ENCODE measurements at places on chromosomes 3 and 15.
A peak's percentile ranks its signal among the peaks of the same experiment; 100 is the strongest.

DNA sequence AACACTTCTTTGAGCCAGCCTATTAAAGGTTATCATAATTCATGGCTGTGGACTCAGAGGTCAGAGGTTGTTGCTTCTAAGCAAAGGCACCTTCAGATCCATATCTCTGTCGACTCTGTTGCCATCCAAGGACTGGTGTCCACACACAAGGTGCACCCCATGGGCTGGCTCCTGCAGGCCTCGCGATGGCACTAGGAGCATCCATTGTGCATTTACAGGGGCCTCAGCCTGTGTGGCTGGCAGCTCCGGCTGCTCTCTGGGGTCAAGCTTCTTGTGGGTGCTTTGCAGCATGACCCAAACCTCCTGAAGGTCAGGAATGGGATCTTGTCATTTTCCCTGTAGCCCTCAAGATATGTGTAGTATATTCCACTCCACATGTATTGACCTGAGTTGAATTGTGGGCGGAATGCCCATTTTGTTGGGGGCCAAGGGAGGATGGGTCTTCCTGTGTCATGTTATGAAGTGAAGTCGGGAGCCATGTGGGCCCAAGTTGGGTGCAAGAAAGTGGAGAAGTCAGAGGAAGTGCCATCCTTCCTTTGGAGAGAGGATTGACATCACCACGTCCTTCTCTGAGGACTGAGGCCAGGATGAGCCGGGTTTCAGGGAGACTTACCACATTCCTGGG lies 43.9 kb downstream of the CHDH start:
- no peak for DNase-seq

DNA sequence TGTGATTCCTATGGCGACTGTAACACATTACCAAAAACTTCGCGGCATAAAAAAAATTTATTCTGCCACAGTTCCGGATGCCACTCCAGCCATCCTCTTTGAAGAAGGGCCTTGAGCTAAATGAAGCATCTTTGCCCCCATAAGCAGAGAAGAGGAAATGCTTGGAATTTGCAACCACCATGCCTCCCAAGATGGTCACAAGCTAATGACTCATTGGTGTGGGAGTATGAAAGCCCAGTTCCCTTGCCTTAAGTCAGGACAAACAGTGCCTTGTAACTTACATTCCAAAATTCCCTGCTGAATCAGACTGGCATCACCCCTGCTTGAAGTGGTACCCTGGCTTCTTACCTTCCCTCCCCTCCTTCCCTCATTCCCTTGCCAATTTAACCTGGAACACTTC lies 1077.4 kb downstream of the EPHA3 start:
- DNase-seq, result peak; percentile 60

- peak; percentile 75 for DNase-seq
These were observed 118.7 kb downstream of the NUP210 start for GRCh38 chr3:13301286-13301987.

DNA sequence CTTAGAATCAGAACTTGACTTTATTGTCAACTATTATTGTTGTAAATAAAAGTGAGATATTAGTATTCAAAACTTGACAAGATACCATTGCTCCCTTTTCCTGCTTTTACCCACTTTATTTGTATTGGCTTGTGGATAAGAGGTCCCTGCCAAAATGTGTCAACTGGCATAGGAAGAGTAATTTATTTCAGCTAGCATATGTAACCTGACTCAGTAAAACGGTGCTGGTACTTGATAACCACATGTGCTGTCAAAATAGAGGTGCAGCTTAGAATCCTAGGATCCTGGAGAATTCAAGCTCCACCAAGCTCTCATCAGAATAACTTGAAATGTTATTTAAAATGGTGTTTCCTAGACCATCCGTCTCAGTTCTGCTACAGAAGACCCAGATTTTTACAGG lies 90.2 kb upstream of the TGFBR2 start:
- no peak for DNase-seq

DNA sequence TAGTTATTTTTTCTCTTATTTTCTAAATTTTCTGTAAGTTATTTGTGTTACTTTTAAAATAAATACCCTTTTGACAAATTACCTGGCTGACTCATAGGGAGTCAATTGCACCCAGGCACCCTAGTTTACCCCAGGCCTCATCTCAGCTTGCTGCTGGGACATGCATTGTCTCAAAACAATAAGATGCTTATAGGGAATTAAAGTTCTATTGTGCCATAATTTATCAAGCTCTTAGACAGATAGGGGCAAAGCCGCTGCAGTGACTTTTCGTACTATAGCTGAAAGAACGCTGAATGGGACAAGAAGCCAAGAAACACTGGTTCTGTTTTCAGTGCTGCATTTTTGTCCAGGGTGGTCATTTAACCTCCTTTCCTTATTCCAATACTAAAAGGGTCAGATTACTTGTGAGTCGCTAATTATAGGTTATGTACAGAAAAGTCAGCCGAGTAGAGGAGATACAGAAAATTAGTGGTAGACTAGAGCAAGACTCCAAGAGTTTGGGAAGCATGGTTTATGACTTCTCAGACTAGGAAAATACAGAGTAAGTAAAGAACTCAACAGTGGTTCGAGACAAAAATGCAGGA lies 50.3 kb downstream of the EXD1 start:
- no peak for DNase-seq

GRCh38 chr3:111746772-111747171 lies 112.3 kb upstream of the PHLDB2 start:
- no peak for DNase-seq

- no peak for DNase-seq
These were observed 131.6 kb downstream of the NLGN1 start for GRCh38 chr3:173529062-173529711.

Measured in inflammatory macrophage treated with lipopolysaccharide for 4 hours (primary cell).